ENCODE measurements at places on chromosomes 1 and 21.

DNA sequence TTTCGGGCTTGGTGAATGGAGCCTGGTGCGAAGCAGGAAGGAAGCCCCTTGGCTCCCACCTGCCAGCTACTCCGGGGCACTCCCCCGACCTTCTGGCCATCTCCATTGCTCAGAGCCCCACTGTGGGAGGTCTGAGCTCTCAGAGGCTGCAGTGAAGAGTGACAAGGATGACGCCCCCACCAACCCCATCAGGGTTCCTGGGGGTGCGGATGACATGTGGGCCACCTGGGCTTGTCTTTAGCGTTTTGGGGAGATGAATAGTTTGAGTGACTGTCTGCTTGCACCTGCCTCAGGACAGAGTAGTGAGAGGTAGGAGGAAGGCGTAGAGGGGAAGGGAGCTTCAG lies 43.2 kb upstream of the LBR start:
- no peak for DNase-seq

GRCh38 chr21:31543191-31543590 lies 116.3 kb upstream of the SOD1 start:
- DNase-seq: no peak

DNA sequence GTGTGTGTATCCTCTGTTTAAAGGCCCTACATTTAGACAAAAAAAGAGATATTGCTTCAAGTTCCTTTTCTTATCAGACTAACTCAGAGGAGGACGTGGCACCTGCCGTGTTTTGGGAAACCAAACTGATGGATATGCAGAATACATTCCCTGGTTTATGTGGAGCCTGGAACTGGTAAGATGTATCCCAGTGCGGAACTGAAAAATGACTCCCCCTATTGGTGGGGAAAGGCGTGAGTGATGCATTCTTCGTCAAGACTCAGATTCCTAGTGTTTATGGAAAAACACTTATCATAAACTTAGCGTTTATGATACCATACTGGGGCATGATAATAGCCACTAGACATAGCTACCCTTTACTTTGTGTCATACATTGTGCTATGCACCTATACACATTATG lies 154.2 kb downstream of the ZNF326 start:
- DNase-seq: no peak

GRCh38 chr1:185733818-185734735 lies at the start of gene HMCN1:
HMCN1 (plus strand) TSS chr1:185734391; CDS start chr1:185734780, 389 bp downstream.
- DNase-seq: peak; percentile 24

GRCh38 chr1:229557913-229558414 lies 543 bp downstream of the ABCB10 start:
- DNase-seq: peak; percentile 57

DNA sequence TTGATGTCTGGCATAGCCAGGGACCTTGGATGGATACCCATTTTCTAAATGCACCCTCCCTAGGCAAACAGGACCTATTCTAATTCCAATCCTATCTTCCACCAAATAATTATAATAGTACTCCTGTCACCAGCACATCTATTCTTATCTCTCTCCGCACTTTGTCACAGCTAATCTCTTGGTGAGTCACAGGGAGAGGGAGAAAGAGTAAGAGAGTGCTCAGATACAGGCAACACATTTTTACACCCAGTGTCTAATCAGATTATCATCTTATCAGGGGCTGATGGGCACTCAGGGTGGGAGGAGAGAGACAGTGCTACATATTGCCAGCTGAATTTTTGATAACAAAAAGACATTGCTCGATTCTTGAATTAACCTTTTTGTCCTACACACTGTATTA lies 275.0 kb upstream of the BEND5 start:
- DNase-seq: no peak

DNA sequence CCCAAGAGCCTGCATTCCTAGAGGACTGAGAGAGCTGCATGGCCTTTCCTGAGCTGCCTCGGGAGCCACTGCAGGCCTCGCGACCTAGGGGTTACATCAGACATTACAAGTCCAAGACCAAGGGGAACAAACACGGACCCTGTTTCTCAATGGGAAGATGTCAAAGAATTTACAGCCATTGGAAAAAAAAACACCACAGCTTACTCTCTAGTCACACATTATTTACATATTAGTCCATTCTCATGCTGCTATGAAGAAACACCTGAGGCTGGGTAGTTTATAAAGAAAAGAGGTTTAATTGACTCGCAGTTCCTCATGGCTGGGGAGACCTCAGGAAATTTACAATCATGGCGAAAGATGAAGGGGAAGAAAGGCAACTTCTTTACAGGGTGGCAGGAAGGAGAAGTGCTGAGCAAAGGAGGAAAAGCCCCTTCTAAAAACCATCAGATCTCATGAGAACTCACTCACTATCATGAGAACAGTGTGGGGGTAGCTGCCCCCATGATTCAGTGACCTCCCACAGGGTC lies 8.4 kb upstream of the PRMT2 start:
- no peak for DNase-seq

DNA sequence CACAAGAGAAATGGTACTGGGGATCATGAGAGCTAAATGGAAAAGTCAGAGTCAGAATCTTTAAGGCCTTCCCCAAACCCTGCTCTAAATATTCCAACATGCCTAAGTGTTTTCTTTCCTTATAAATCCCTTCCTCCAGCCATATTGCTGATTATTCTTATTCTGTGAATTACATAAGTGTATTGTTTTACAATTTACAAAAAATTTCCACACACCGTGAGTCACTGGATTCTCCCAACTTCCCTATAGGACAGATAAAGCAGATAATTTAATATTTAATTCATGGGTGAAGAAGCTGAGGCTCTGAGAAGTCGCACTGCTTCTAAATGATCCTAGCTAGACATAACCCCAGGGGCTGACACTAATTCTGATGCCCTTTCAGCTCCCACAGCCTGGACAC lies 243.3 kb upstream of the JUN start:
- DNase-seq: no peak

DNA sequence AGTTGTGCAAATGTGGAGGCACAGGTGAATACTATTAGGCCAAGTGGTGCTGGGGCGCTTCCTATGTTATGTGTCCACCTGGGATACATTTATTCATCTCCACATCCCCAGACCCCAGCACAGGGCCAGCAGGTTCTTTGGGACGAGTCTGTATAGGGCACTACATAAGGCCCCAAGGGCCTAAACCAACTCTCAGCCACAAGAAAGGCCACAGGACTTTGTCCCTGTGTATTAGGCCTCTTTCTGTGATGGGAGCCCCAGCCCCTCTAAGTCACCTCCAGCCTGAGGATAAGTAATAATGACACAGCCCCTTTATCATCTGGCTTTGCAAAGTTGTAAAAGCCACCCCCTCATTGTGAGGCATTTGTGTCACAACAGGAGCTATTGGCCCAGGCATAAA lies 79.2 kb upstream of the CD1D start:
- DNase-seq: no peak

GRCh38 chr1:23124259-23125026 lies 44.2 kb downstream of the LUZP1 start:
- no peak for DNase-seq

DNA sequence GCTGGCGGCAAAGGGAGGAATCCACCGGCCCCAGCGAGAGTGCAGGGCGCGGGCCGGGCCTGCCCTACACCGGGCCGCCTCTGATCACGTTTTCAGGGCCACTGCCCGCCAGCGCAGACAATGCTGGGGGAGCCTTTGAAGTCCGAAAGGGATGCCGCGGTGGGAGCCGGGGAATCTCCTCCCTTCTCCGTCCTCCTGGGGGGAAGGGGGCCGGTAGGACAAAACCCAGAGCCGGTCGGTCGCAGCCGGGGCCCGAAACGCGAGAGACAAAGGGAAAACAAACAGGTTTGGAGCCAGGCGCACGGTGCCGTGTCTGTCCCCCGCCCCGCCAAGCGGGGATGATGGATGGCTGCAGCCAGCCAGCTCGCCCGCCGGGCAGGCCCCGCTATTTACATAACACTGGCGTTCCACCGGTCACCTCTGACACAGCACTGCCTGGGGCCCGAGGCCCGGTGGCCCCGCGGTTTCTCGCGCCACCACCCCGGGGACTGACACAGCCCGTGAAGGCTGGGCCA lies 92.0 kb downstream of the CASZ1 start:
- no peak for DNase-seq

DNA sequence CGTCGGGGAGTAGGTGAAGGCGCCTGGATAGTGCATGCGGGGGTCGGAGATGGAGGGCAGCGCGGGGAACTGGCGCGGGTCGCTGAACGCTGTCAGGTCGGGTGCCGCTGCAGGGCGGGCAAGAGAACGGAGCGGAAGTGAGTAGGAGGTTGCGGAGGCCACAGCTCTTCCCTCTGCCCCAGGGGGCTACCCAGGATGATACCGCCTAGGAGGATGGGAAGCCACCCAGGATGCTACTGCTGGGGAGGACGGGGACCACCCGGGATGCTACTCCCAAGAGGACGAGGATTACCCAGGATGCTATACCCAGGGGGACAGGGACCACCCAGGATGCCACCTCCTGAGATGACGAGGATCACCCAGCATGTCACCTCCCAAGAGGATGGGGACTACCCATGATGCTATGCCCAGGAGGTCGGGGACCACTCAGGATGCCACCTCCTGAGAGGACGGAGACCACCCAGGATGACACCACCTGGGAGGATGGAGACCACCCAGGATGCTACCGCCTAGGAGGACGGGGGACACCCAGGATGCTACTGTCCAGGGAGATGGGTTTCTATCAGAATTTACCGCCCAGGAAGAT lies 123.8 kb downstream of the CLIC6 start:
- no peak for DNase-seq

DNA sequence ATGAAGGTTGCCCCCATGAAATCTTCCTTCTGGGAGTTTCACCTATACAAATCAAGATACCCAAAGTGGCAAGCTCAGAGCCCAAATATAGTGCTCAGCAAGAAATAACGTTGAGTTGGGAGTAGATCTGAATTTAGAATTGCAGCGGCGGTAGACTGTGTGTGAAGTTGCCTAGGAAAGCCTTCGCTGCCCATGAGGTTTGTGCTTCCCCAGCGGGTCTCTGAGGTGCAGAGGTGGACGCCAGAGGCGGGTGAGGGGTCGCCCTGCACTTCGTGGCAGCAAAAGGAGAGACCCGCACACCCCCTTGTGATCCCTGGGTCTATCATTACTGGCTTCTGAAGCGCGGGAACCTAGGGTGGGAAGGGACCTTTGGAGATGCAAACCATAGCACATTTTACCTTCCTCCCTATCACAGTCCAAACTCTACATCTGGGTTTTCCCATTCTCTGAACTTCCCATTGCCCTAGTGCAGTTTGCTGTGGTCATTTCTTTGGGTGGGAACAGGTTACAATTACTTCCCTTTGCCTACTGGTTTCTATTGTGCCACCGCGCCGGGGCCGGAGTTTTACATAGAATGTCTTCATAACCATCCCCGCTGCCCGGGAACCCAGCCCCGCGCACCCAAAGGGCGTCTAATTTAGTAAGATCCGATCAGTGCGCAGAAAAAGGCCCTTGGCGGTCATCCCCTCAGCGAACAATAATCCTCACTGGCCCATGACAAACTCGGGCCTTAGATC lies 5.2 kb downstream of the TBX15 start:
- no peak for DNase-seq

- DNase-seq: no peak
Observed at GRCh38 chr21:42341776-42342542, 8.8 kb downstream of the TFF2 start.

GRCh38 chr1:208825300-208825699 lies 581.1 kb upstream of the PLXNA2 start:
- no peak for DNase-seq

GRCh38 chr1:26833432-26834405 lies 7.2 kb downstream of the ZDHHC18 start:
- peak; percentile 81 for DNase-seq

- DNase-seq: no peak
Observed at GRCh38 chr1:169100651-169101088, 5.8 kb upstream of the ATP1B1 start.

DNA sequence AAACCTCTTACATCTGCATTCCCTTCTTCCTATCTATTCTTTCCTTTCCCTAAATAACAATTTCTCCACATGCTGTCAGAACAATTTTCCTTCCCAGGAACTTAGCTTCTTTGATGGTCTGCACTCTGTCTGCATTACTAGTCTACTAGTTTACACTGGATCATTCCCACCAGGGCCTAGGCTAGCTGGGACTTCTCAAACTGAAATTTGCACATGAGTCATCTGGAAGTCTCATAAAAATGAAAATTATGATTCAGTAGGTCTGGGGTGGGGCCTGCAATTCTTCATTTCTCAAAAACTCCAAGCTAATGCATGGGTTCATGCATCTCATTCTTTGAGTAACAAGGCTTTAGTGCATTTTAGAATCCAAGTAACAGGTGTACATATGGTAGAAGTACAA lies 74.2 kb downstream of the GABPA start:
- no peak for DNase-seq

DNA sequence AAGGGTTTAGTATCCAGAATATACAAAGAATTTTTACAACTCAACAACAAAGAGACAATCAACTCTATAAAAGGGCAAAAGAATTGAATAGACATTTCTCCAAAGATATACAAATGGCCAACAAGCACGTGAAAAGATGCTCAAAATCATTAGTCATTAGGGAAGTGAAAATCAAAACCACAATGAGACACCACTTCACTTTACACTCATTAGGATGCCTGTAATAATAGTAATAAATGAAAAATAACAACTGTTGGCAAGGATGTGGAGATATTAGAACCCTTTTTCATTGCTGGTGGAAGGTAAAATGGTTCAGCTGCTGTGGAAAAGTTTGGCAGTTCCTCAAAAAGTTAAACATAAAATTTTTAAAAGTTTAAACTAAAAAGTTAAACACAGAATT lies 7.0 kb upstream of the ABCD3 start:
- no peak for DNase-seq

DNA sequence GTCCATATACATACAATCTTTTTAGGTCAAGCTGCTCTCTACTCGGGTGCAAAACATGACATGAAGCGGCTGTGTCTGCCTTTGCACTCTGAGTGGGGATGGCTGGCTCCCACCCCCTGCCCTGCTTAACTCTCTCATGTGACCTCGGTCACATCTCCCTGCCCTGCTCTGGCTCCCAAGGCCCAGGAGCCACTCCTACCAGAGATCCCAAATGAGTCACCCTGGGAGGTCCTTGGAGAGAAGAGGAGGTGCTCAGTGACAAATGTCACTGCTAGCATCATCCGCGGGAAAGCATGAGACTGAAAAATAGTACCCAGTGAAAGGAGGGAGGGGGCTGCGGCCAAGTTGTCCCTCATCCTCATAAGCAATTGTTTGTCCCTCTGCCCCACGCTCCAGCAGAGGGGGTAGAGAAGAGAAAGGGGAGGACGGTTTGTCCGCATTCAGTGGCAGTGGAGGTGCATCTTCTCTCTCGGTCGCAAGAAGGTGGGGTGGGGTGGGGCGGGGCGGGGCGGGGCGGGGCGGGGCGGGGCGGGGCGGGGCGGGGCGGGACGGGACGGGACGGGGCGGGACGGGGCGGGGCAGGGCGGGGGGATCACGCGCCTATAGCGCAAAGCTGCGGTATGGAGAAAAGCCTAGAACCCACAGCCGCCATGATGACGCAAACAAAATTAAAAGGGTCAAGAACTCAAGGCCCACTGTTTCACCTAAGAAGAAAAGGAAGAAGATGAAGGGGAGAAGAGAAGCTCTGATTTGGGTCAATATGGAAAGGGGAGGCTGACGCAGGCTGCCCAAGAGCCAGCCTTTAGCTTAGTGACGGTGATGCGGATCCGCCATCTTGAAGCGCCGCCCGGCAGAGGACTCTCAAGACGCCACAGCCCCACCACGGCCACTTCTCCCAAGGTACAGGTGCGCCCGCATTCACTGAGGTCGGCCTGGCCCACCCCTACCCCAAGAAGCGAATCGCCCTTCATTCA lies 66.2 kb downstream of the CD46 start:
- no peak for DNase-seq

- DNase-seq: no peak
Observed at GRCh38 chr1:172898866-172899265, 151.9 kb downstream of the TNFSF18 start.
